ENCODE measurements at places on chromosomes 13 and 19.

GRCh38 chr19:52943884-52944643 lies 18.6 kb downstream of the ZNF816 start:
- DNase-seq, result no peak

DNA sequence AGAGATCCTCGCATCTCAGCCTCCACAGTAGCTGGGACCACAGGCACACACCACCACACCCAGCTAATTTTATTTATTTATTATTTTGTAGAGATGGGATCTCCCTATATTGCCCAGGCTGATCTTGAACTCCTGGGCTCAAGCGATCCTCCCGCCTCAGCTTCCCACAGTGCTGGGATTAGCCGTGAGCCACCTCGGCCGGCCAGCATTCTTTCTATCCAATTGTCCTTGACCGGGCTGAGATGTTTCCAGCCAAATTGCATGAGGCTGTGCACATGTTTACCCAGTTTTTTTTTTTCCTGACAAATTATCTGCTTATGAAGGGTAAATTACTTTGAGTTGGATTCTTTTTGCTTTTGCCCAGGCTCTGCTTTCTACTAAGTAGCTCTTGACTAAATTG lies 28.2 kb downstream of the UNC13A start:
- no peak for DNase-seq

DNA sequence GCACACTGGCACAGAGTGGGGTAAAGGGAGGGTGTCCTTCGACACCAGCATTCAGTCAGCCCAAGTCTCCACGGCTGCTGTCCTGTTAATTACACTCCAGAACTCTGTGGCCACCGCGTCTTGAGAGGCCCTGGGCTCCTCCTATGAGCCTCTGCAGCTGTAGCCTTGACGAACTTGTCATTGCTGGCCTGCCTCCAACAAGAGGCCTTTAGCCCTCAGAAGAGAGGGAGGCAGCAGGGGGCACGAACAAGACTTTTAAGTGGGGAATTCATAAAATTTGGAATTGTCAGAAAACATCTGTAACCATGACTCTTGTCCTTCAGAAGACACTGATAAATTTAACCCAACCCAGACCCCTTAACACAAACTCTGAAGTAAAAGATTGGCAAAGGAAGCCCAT lies 241.9 kb downstream of the UQCRFS1 start:
- DNase-seq, result no peak

DNA sequence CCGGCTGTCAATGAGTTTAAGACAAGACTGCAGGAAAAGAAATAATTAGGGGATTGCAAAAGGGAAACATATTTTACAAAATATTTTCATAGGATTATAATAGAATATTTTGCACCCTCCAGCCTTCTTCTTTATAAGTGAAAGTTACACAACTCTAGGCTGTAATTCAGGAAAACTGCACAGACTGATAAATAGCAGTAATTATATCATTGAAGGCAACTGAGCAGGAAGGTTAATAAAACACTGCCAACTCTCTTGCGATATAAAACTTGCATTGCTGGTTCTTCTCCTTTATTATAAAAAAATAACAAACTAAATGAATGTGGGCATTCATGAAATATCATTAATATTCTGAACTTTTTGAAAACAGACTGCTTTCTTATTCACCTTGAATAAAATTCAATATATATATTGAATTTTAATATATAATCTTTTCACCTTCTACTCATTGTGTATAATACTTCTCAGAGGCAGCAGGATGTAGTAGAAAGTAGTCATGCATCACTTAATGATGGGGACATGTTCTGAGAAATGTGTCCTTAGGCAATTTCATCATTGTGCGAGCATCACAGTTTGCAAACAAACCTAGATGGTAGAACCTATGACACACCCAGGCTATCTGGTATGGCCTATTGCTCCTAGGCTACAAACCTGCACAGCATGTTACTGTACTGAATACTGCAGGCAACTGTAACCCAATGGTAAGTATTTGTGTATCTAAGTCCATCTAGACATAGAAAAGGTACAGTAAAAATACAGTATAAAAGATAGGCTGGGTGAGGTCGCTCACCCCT lies 24.9 kb upstream of the STARD13 start:
- DNase-seq, result no peak

DNA sequence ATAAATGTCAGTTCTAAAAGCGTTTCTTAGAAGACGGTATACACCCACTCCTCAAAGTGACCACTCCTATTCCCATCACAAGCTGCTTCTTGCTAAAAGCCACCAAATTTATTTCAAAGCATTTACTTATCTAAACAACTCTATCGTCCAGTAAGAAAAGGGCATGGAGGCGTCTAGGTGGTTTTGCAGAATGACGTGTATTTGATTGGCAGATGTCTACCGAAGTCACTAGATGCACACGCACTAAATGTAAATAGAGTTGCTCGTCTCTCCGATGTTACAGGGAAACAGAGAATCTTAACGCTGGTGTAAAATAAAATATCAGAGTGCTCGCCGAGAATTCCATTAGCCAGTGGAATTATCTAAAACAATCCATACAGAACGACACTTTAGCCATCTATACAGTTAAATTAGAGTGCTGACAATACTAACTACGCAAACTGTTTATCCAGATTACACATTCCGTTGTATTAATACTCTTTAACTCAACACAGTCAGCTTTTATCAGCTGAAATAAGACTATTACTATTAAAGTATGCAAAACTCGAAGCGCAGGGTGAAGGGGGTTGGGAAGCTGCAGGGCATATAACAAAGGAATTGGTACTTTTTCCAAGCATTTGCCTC lies 1.9 kb downstream of the KLF12 start:
- DNase-seq, result no peak

DNA sequence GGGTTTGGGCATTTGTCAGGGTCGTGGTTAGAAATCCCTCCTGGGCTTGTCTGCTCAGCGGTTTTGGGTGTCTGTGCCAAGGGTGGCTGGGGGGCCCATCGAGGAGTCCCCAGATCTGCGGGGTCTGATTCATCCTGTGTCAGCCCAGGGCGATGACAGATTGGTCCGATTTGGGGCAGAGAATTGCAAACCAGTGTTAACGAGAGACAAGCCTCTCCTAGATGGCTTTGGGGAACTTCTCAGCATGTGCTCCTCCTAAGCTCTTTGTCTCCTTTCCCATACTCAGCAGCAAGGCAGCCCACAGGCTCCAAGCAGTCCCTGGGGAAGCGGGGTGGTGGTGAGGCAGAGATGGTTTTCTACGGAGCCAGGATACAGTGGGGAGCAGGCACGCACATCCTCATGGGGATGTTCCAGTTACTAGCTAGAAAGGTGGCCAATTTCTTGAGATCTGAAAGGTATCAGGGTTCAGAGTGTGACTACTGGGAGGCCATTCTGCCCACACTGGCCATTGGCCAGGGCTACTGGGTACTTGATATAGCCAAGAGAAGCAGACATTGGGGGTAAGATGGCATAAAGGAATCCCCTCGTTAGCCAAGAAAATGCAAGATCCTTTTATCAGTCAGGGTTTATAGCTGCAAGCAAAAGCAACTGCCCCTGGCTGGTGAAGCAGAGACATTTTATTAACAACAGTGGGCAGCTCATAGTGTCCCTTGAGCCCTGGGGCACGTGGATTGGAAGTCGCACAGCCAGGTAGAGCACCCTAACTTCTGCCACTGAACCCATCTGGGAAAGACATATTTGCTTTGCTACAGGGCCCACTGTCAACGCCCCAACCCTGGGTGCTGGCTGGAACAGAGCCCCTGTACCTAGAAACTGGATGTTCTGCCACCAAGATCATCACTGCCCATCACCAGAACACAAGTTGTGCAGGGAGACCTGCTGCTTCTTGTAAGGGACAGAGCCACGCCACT lies 63.6 kb downstream of the RGCC start:
- no peak for DNase-seq
